Muscle of arm (tissue), 14 donors: ENCODE measurements at places on chromosomes 6 and 20. TPM values are rescaled to one million over a fixed set of nuclear protein-coding genes. Genes with fewer than 3 reads are reported as not detected.

Gene ARFGEF3
- polyA plus RNA-seq, result 0.36 TPM

Gene LHFPL5
- not detected for polyA plus RNA-seq

Gene JARID2
- polyA plus RNA-seq, result 14.1 TPM

Gene GATA5
- polyA plus RNA-seq, result 0.12 TPM

Gene EGFL8
- polyA plus RNA-seq, result 25.0 TPM

- no peak for DNase-seq
Measured at GRCh38 chr6:47130086-47130485, 88.0 kb upstream of the ADGRF1 start.

DNA sequence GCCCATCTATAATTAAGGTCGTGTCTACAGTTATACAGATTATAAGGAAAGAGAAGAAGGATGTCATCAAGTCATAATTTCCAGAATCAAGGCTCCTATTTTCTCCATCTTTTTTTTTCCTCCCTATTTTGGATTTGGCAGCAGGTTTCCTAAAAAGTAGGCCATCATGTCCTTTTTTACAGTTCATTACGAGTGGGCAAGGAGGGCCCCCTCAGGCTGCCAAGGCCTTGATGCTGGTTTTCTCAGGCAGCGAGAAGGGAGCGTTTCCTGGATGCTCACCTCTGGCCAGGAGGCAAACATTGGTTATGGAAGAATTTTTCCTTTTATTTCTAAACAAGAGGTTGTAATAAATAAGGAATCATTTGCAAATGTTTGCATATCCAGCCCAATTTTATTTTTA, 414.6 kb downstream of the DHX35 start:
- no peak for DNase-seq

DNA sequence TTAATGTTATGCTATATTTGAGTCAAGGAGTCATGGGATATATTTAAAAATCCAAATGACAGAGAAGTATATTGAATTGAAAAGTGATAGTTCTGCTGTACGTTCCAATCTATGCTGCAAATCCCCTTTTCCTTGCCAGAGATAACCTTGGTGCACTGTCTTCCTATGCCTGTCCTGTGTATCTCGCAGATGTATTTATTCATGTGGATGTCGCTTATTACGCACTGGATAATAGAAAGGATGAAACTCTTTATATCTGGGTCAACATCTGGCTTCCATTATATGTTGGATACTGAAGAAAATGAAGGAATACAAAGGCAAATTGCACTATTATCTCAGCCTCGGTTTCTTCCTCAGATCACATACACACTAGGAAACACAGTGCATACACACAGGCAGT, 331.3 kb downstream of the BCKDHB start:
- peak; percentile 54 for DNase-seq

GRCh38 chr20:59149678-59150504, 13.7 kb upstream of the ZNF831 start:
- no peak for DNase-seq

DNA sequence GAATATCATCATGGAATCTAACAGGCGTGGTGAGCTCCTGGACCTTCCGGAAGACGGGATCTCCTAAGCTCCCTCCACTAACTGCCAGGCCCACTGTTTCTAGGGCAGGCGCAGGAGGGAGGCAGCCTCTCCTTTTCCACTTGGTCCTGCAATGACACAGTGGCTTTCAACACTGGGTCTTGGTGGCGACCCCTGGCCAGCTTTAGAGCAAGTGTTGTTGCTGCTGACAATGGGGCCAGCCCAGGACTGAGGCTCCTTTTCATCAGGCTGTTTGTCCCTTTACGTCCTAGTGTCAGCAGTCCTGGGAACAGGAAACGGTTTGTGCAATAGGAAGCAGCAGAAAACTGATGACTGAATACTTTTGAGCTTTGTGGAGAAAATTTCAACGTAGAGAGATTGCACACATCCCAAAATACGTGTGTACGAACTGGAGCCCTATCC, 9.7 kb upstream of the QKI start:
- no peak for DNase-seq

GRCh38 chr6:37667050-37667814, 30.5 kb downstream of the MDGA1 start:
- DNase-seq, result peak; percentile 31

GRCh38 chr6:39952167-39952566, 17.9 kb upstream of the MOCS1 start:
- DNase-seq, result no peak

GRCh38 chr6:108074057-108074358, 533 bp downstream of the OSTM1 start:
- DNase-seq, result no peak
